ENCODE measurements at places on chromosomes 6 and 20. TPM values are rescaled to one million over a fixed set of nuclear protein-coding genes. Genes with fewer than 3 reads are reported as not detected.
A peak's percentile ranks its signal among the peaks of the same experiment; 100 is the strongest.

DNA sequence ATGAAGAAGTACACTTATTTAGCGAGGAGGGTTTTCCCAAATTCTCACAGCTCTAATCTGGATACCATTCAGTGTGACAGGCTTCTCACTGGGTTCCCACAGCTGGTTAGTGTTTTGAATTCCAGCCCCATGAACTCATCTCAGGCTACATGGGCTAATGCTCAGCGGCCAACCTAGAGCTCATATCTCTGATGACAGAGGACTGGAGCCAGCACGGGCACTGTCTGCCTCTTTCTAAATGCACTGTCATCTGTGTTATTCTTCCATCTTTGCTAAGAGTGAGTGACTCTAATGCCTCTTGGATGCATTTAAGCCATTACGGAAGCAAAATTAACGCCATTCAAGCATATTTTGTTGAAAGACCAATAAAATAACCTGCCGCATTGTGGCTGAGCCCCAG is 308.9 kb upstream of the JAG1 start:
- peak; percentile 96 for DNase-seq

DNA sequence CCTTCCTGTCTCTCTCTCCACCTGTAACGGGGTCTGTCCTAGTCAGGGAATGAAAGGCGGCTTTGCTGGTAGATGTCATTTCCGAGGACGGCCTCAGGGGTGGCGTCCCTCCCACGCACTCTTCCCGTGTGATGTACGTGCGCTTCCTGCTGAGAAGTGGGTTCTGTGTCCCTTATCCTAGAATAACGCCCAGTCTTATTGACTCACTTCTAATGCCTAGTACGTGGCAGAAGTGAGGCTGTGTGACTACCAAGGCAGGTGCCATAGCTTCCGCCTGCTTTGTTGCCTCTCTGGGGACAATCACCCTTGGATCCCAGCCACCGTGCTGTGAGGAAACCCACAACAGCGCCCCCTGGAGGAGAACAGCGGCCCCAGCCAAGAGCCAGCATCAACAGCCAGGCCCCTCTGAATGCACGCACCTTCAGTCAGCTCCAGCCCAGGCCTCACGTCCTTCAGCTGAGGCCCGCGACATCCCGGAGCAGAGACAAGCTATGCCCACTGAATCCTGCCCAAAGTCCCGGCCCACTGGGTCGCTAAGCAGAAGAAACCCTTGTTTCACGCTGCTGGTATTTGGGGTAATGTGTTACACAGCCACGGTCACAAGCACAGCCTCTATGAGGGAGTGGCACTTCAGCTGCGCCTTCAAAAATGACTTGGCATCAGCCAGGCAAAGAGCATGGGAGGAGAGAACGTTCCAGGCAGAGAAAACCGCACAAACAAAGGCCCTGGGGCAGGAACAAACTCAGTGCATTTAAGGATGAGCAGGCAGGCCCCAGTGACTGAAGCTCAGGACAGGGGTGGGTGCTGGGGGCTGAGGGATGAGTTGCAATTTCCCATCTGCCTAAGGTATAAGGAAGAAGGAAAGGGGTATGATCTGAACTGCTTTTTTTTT is 224.2 kb downstream of the NFATC2 start:
- DNase-seq = peak; percentile 55

DNA sequence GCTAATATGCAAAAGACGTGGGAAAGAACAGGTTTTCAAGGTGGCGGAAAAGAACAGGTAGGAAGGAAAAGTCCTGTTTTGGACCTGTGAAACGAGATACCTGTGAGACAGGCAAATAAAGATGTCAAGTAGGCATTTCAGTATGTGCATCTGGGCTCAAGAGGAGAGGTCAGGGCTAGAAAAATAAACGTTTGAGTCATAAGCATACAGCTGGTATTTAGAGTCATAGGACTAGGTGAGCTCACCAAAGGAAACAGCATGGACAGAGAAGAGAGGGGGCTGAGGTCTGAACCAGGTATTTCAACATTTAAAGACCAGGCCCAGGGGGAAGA is 14.9 kb downstream of the MTFR2 start:
- peak; percentile 17 for DNase-seq

GRCh38 chr20:45470937-45471336 is 1.4 kb downstream of the WFDC2 start:
- DNase-seq = peak; percentile 33

DNA sequence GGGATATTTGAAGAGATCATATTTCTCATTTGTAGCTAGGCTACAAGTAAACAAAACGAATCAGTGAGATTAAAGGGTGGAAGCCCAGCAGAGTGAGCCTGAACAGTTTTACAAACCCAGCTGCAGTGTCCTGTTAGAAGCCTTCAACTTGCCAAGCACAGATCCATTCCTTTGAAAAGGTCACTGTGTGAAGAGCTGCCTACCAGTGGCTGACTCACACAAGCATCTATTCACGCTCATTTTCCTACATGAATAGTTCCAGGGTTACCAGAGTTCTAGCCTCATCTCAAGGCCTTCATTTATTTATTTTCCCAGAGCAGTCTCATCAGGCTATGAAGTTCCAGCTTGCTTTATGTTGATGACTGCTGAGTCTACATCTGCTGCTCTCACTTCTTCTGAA is 25.7 kb upstream of the MLIP start:
- peak; percentile 84 for DNase-seq

DNA sequence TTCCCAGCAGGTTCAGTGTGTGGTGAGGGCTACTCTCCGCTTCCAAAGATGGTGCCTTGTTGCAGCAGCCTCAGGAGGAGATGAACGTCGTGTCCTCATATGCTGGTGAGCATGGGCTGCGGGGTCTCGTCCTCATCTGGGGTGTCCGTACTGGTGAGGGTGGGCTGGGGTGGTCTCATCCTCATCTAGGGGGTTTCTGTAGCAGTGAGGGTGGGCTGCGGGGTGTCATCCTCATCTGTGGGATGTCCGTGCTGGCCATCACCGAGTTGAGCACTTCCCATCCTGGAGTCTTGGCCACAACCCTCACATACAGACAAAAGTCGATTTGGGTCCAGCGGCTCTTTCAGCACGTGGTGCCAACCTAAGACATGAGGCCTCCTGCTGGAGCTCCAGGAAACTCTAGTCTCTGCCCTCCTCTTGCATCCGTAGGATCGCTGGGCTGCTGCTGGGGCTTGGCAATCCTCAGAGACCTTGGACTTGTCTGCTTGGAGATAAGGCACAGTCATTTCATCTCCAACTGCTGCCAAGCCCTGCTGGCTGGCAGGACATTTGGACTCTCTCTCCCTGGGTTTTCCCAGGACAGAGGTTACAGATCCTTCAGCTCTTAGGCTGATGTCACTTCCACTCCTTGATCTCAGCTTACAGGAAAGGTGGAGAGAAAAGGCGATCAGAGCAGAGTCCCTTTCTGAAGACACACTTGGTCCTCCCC is 160.4 kb downstream of the PACRG start:
- DNase-seq = no peak

GRCh38 chr20:54251096-54251495 is 43.2 kb downstream of the PFDN4 start:
- DNase-seq = no peak

Gene HLA-C
- 255 TPM for polyA plus RNA-seq

Gene HCRTR2
- not detected for polyA plus RNA-seq

Gene FNDC1
- polyA plus RNA-seq = 8.6 TPM

Gene BACH2
- polyA plus RNA-seq = not detected

Gene CALHM6
- 1.7 TPM for polyA plus RNA-seq

Gene MEP1A
- not detected for polyA plus RNA-seq
